Psoas muscle (tissue), 8 donors: ENCODE measurements at places on chromosomes 3 and 15. TPM values are rescaled to one million over a fixed set of nuclear protein-coding genes. Genes with fewer than 3 reads are reported as not detected.

The CCR3 gene
- not detected for total RNA-seq

The GLCE gene
- 2.5 TPM for total RNA-seq

The CRABP1 gene
- not detected for total RNA-seq

The GRAMD2A gene
- total RNA-seq, result not detected

The CX3CR1 gene
- 0.55 TPM for total RNA-seq

The PLCB2 gene
- 4.6 TPM for total RNA-seq

The TLR9 gene
- 0.55 TPM for total RNA-seq

The RAB27A gene
- total RNA-seq, result 2.9 TPM

The NANOGP8 gene
- not detected for total RNA-seq

The FSIP1 gene
- 1.2 TPM for total RNA-seq

The SLC49A4 gene
- total RNA-seq, result 26.9 TPM

The SLC6A11 gene
- not detected for total RNA-seq

The DGKG gene
- total RNA-seq, result 8.0 TPM

The CELSR3 gene
- 0.05 TPM for total RNA-seq

The P2RY13 gene
- 0.28 TPM for total RNA-seq

The IL5RA gene
- 0.19 TPM for total RNA-seq

The C2CD4B gene
- 1.8 TPM for total RNA-seq

The DET1 gene
- total RNA-seq, result 7.8 TPM

The KLHL40 gene
- 480 TPM for total RNA-seq

The LRRC2 gene
- 95.5 TPM for total RNA-seq

The ERICH6 gene
- not detected for total RNA-seq

The MUSTN1 gene
- total RNA-seq, result 1,130 TPM

The RBPMS2 gene
- 2.5 TPM for total RNA-seq

The FAM3D gene
- total RNA-seq, result not detected

The SYNPR gene
- total RNA-seq, result not detected

The CASR gene
- total RNA-seq, result not detected

The SERINC4 gene
- 0.23 TPM for total RNA-seq

The THUMPD3 gene
- total RNA-seq, result 50.9 TPM

The LNP1 gene
- total RNA-seq, result 3.2 TPM

The ZBBX gene
- total RNA-seq, result not detected

The GOLGA8T gene
- not detected for total RNA-seq

The ILDR1 gene
- not detected for total RNA-seq

The TRAIP gene
- total RNA-seq, result 1.2 TPM

The TJP1 gene
- total RNA-seq, result 49.9 TPM

The DPPA2 gene
- total RNA-seq, result not detected

The CLK3 gene
- total RNA-seq, result 57.5 TPM

The BDH1 gene
- 5.4 TPM for total RNA-seq

The TIMP4 gene
- total RNA-seq, result 24.1 TPM

The ZNF717 gene
- 4.3 TPM for total RNA-seq

The HDGFL3 gene
- 4.8 TPM for total RNA-seq

The UBXN7 gene
- 23.7 TPM for total RNA-seq
